ENCODE measurements at places on chromosomes 3 and 15.

DNA sequence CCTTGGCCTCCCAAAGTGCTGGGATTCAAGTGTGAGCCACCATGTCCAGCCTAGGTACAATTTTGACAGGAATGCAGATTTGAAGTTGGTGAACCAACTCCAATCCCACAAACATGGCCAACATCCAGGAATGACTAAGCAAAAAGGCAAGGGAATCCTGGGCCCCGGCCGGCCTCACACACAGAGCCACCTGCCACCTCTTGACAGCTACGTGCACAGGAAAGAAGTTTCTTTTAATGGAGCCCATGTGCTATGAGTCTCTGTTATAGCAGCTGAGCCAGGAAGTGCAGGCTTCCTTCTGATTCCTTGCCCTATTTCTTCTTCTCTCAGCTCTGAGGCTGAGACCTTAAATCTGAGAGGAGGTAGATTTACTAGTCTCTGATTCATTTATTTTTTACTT, 8.8 kb downstream of the TMEM40 start:
- no peak for DNase-seq

GRCh38 chr3:131485119-131485518, 17.7 kb downstream of the MRPL3 start:
- peak; percentile 22 for DNase-seq

GRCh38 chr15:90294159-90294558, 28.7 kb downstream of the NGRN start:
- DNase-seq, result no peak

GRCh38 chr15:70291305-70292075, 193.8 kb upstream of the TLE3 start:
- peak; percentile 63 for DNase-seq

GRCh38 chr15:71304681-71305080, 189.4 kb downstream of the THSD4 start:
- no peak for DNase-seq
